ENCODE measurements at places on chromosomes 7 and 10.

GRCh38 chr7:44325811-44326241 lies 432 bp upstream of the CAMK2B start:
- no peak for DNase-seq

DNA sequence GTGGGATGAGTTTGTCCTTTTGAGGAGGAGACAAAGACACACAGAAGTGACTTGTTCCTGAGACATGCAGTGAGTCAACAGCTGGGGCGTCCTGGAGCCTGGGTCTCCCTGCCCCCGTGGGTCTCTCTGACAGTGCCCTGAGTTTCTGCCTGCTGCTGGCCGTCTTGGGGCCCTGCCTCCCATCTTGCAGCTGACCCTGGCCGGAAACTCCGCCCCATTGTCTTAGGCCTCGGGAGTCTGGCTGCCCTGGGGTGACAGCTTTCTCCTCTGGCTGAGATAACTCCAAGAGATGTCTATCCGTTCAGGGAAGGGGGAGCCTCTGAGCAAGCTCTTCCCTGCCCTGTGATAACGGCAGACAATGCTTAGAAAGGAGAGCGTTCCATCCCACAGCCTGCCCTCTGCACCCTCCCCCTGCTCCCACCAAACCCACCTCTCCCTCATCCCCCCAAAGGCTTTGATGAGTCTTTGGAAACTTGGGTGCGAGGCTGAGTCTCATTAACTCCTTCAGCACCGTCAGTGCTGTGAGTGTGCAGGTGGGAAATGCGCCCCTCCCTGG lies 69.5 kb upstream of the PODXL start:
- DNase-seq = no peak

DNA sequence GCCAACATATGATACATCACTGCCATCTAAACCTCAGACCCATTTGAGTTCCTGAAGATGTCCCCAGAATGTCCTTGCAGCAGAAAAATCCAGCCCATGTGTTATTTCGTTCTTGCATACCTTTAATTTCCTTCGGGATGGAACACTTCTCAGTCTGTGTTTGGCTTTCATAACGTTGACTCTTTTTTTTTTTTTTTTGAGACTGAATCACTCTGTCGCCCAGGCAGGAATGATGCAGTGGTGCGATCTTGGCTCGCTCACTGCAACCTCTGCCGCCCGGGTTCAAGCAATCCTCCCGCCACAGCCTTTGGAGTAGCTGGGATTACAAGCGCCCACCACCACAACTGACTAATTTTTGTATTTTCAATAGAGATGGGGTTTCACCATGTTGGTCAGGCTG lies 148.8 kb upstream of the TNRC18 start:
- no peak for DNase-seq

DNA sequence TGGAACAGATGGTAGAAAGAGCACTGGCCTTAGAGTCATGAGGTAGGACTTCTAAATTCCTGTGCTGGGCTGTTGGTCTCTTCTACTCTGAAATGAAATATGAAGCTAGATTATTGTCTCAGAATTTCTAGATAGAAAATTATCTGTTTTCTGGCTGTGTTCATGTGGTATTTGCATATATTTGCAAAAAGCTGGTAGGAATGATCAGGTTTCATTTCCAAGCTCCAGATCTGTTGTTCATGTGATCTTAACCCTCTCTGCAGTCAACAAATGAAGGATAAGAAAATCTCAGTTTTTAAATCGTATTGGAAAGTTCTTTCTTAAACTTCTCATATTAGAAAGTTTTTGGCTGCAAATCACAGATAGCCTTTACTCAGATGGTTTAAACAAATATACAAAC lies 248.3 kb downstream of the CDK14 start:
- DNase-seq = no peak

DNA sequence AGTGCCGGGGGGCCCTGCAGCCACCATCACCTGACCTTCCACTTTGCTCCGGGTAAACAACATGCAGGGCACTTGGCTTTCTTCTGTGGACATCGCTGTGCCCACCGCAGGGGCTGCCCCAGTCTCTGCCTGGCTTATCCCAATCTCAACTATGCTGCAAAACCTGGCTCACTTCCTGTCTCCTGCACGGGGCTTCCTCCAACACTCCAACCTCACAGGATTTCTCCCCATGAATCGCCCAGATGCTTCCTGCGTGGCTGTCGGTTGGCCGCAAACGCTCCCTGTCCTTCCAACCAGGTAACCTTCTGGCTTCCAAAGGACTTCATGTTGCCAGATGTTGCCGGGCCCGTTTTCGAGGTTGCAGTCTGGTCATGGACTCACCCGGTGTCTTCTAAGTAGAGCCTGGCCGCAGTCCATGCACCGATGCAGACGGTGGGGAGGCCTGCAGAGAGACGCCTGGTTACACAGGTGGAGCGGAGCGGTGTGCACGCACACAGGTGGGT lies 109.0 kb downstream of the VIPR2 start:
- DNase-seq = no peak

- no peak for DNase-seq
These were observed 208.2 kb downstream of the CDK14 start for GRCh38 chr7:90804370-90804769.

- DNase-seq = no peak
These were observed 72.1 kb downstream of the PKD1L1 start for GRCh38 chr7:47875998-47876744.

DNA sequence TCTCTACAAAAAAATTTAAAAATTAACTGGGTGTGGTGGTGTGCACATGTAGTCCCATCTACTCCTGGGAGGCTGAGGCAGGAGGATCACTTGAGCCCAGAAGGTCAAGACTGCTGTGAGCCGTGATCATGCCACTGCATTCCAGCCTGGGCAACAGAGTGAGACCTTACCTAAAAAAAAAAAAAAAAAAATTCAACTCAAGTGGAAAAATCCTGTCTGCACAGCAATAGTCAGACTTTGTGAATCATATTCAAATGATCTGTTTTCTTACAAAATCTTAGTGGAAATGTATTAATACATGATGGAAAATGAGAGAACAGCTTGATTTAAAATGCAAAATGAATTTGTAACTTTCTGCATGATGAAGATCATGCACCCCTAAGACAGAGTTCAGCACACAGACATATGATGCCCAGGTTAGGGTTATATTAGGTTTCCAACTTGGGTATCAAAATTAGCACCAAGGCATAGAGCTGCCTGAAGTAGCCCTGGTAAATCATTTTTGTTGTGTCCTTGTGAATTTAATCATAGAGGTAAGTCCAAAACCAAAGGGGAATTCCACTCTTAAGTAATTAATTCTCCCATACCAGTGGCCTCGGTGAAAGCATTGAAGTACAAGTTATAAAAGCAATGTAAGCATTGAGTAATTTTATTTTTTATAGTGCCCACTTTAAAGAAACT lies 93.8 kb downstream of the ADD3 start:
- no peak for DNase-seq

GRCh38 chr10:58951746-58952145 lies 224.7 kb upstream of the PHYHIPL start:
- DNase-seq = no peak

- DNase-seq = no peak
These were observed 105.0 kb downstream of the OTUD1 start for GRCh38 chr10:23543691-23544380.

DNA sequence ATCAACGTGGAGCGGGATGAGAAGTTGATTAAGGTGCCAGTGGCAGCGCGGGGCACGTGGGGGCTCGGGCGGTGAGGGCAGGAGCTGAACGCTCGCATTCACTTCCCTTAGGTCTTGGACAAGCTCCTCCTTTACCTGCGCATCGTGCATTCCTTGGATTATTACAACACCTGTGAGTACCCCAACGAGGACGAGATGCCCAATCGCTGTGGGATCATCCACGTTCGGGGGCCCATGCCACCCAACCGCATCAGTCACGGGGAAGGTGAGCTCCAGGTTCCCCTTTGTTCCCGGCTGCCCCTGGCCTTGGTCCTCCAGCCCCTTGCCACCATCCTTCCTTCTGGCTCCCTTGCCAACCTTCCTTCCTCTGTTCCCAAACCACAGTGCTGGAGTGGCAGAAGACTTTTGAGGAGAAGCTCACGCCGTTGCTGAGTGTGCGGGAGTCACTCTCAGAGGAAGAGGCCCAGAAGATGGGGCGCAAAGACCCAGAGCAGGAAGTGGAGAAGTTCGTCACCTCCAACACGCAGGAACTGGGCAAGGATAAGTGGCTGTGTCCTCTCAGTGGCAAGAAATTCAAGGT lies 2.5 kb downstream of the UFSP1 start:
- DNase-seq = no peak

DNA sequence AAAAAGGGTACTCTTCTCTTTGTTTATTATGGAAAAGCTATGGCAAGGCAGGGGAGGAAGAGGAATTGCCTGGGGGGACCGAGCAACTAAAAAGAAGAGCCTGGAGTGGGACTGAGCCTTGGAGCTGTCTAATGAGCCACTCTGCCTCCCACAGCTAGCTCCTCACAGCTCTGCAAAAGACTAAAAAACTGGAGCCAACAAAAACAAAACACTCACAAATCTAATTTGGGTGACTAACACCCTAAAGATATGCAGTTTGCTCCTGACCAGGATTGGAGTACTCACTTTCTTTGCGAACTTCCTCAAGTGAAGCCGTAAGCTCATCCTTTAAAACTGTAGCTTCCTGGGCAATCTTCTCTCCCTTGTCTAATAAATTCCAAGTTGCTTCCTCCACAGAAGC lies 89.4 kb downstream of the CTNNA3 start:
- DNase-seq = no peak

- DNase-seq = no peak
These were observed 94.7 kb downstream of the DYNC2I1 start for GRCh38 chr7:158950914-158951635.

DNA sequence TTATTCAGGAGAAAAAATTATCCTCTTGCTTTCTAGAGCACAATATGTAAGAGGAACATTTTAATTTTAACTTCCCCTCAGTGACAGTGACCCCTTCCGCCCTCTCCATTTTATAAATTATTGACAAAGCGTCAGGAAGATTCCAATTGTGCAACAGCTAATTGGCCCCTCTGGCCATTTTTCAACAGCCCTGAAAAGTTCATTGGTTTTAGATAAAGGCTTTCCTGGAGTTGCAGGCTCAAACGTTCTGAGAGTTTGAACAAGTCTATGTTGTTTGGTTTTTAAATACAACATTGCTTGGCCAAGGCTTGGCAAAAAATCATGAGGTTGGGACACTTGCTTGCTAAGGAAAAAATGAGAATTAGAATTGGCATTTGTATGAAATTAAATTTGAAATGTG lies 422.2 kb upstream of the ANKRD30A start:
- no peak for DNase-seq

DNA sequence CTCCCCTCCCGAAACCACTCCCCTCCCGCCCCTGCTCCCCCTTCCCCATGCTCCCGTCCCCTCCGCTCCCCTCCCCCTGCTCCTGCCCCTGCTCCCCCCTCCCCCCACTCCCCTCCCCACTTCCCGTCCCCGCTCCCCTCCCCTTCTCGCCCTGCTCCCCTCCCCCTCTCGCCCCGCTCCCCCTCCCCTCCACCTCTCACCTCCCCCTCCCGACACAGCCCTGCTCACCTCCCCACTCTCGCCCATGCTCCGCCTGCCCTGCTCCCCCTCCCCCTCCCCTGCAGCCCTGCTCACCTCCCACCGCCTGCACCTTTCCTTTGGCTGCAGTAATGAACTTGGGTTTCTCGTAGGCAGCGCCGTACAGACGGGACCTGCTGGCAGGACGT lies 49.9 kb upstream of the NKX6-2 start:
- DNase-seq = no peak

- DNase-seq = no peak
These were observed 43.1 kb upstream of the HSPB1 start for GRCh38 chr7:76259124-76260093.

GRCh38 chr10:63711867-63712716 lies 190.9 kb downstream of the REEP3 start:
- no peak for DNase-seq

GRCh38 chr7:118305671-118306070 lies 81.2 kb downstream of the ANKRD7 start:
- DNase-seq = no peak

DNA sequence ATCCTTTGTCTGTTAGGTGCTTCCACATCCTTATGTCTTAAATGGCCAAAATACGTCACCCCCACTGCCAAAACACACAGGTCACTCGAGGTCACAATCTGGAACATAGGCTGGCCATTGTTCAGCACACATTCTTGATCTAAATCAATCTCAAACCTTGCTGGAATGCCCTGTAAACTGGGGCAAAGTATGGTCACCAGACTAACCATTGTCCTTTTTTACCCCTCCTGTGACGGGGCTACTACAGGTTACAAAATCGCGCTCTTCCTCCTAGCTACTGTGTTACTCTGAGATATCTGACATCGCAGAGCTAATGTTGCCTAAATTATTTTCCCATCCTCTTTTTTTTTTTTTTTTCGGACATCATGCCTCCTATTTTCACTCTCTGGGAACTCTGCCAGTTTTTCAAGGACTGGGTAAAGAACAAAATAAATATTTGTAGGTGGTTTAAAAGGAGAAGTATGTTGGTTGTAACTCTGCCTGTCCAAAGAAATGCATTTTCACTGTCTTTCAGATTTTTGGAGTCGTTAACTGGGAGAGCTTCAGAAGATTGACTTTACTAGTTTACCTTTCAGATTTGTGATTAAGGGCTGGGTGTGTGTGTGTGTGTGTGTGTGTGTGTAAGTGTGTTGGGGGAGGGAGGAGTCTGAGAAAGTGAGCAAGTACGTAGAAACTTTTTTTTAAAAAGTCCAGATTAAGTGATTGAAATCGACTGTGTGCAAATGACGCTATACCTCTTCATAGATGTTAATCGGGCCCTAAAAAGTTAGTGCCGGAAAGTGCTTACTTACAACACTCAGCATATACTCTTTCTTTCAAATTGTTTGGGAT lies 942 bp upstream of the KIAA1217 start:
- no peak for DNase-seq

DNA sequence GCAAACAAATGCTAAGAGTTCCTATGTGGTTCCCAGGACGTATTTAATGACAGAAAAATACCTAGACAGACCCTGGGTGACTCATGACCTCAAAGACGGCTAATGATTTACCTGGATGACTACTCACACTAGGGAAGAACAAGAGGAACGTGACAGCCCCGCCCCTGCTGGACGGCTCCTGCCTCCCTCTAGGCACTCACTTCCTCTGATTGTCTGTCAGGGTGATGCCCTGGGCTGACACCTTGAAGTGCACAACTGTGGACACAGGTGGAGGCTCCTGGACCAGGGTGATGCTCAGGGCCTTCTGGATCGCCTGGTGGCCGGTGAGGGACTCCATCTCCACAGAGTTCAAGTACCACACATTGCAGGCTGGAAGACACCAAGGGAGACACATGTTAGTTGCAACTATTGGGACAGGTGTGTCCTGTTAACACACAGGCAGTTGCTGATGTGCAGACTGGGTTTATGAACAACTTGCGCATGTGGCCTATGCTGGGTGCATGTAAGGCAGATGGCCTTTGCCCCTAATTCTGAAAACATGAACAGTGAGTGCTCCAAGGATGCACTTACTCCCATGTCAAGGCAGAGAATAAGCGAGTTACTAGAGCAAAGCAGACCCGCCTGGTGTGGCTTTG lies 298.3 kb downstream of the TNS3 start:
- no peak for DNase-seq

GRCh38 chr7:3310884-3311283 lies 9.8 kb downstream of the SDK1 start:
- no peak for DNase-seq

GRCh38 chr7:139118234-139118804 lies 8.8 kb upstream of the ZC3HAV1 start:
- no peak for DNase-seq

Measured in T-helper 2 cell (primary cell).